ENCODE measurements at places on chromosomes 3 and 15.

GRCh38 chr3:7934362-7934761 lies 567.3 kb upstream of the LMCD1 start:
- no peak for DNase-seq

DNA sequence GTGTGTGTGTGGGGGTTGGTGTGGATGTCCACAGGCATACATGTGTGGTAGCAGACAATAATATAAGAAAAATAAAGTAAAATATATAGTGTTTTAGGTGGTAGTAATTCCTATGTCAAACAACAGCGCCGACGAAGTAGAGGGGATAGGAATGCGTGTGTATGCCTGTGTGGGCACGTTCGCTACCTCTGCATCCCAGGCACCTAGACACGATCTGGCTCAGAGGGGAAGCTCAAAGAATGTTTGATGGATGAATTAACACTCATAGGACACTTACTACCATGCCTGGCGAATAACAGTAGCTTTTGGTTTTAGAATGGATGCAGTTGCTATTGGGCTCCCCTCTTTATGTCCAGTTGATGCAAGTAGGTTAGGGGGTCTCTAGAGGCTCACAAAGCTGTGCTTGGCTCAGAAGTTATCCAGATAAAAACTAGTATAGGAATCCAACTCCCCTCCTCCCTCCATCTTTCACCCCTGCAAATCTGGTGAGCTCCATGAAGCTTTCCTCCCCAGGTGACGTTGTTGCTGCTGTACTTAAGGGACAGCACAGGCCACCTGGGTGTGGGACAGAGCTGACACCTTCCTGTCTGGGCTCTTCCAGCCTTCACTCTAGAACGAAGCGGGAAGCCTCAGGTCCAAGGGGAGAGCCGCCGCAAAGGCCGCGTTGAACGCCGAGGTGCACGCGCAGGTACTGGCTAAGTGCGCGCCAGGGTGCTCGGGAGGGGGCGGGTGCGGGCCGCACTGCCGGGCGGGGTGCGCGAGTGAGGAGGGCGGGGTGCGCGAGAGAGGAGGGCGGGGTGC lies 192.6 kb upstream of the LYSMD4 start:
- peak; percentile 76 for DNase-seq

GRCh38 chr15:89599021-89599420 lies 23.8 kb downstream of the TICRR start:
- DNase-seq, result no peak

DNA sequence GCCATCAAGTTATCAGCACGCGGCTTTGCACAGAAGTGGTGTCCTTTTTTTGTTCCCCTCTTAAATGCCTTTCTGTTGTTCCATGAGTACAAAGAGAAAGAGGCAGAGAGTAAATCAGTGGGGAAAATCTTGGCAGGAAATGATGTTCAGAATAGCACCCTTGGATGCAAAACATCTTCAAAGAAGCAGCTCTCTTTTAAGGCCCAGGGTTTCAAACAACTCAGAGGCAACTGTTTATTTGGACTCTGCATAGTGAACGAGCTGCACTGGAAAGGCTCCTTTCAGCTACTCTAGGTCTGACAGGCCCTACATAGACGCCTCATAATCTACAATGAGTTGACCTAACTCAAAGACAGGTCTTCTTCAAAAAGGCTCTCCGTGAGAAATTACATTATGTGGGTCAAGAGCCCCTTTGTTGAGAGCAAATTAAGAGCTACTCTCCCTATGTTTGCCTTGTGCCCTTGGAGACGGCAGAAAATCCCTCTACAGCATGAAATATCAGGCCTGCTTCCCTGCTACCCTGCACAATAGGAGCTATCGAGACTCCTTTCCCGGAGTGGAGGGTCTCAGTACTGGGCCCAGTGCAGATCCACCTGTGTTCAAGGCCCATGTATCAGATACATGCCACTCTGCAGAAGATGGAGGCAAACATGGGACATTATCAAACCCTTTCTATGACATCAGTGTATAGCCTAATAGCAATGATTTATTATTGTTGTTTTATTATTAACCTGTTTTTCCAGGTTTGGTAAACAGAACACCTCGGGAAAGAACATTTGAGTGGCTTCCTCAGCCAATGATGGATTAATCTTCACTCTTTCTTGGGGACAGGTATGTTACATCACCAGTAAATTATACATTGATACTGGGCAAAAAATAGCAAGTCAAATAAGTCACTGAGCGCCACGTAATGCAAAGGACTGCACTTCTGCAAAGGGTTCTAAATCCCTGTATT lies 53.1 kb downstream of the HEG1 start:
- DNase-seq, result no peak

DNA sequence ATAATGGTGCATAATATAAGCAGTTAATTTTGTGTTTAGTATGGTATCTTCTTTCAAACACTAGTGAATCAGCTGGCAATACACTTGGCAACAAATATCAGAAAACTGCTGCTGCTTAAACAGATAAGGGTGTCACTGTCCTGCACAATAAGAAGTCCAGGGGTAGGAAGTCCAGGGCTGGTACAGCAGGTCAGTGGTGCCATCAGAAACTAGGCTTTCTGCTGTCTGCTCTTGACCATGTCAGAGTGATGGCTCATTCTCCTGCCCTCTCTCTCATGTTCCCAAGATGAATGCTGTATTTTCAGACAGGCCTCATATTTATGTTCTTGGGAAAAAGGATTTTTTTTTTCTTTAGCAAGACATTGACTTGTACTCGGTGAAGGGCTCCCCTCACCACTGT lies 9.2 kb upstream of the GRK7 start:
- DNase-seq, result no peak

GRCh38 chr3:62724503-62724902 lies 150.7 kb downstream of the CADPS start:
- no peak for DNase-seq

GRCh38 chr3:190038050-190038933 lies 82.4 kb downstream of the P3H2 start:
- no peak for DNase-seq

GRCh38 chr3:13411186-13411860 lies 8.8 kb downstream of the NUP210 start:
- no peak for DNase-seq

DNA sequence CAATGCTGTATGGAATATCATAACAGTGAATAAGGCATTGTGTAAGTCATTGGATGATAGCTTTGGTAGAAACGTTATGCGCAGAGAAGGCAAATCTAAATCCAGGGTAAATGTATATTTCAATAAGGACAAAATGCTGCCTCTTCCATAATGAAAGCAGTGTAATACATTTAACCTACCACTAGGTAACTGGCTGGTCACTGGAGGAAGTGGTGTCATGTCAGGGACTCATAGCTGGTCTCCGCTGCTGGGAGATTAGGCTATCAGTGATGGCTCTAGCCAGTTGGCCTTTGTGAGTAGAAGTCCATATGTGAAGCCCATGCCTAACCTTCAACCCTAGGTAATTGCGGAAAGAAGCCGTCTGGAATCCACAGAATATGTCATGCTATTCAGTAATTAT lies 140.9 kb downstream of the NLGN1 start:
- no peak for DNase-seq

DNA sequence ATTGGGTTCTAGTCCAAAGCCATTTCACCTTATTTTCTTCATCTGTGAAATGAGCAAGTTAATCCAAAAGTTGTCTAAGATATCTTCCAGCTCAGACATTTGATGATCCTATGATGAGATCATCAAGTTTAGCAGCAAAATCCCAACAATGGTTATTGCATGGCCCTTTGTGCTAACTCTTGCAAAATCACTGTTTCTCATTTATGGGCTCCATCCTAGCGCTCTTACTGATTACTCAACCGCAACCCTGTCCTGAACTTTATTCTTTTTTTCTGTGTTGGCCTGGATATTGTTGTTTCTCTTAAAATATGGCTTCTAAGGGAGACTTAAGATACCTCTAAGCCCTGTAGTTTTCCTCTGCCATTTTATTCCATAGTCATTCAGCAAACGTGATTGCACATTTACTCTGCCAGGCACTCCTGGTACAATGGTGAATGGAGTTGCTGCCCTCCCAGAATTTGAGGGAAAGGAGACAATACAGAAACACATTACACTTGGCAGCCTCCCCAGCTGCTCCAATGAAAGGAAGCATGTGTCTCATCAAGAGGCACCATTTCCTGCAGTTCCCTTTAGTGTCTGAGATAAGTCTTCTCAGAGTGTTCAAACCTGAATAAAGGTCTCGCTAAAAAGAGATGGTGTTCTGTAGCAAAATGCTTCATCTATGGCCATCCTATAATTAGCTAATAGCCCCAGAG lies 4.4 kb downstream of the GXYLT2 start:
- DNase-seq, result no peak

DNA sequence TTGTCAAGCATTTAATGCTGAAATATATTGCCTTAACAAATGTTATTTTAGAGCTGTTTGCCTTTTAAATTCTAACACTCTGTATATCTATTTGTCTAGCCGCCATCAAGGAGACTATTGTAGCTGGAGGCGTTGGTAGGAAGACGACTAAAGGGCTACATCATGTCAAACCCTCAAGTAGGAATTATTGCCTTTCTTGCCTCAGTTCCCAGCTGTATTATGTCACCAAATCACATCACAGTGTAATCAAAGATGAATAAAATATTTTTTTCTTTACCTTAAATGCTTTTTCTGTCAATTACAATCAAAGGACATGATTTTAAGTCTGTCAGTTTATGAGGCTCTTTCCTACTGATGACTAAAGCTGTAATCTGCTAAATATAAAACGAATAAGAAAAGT lies 233.1 kb downstream of the ZIC4 start:
- DNase-seq, result no peak

DNA sequence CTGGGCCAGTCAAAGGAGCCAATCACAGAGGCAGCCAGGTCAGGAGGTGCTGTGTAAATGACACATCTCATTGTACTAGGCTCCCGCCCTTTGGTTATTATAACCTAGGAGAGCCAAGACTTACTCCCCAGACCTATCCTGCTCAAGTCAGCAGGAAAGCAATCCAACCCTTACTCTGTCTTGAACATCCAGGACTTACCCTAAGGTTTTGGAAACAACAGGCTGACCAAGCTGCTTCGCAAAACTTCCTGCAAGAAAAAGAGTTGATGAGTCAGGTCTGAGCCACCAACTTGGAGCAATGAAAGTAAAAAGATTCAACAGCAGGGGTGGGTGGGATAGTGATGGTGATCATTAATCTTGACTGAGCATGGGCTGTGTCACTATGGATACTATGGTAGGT lies 144.4 kb downstream of the MYLK start:
- DNase-seq, result no peak

DNA sequence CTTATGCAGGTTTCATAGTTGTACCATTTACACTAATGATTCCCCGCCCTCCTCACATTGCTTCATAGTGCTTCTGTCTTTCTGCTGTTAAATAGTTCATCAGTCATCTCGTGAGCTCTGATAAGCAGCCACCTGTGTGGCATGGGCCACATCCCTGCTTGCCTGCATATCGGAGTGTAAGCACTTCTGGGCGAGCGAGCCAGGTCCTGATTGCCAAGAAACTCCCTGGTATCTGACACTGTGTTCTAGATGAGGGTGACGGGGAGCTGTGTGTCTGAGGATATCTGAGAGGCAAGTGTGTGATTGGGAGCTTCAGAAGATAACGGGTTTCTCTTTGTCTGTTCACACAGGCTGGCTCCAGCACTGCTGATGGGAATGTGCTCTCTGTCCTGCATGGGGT lies 130.6 kb downstream of the LRIG1 start:
- DNase-seq, result no peak

DNA sequence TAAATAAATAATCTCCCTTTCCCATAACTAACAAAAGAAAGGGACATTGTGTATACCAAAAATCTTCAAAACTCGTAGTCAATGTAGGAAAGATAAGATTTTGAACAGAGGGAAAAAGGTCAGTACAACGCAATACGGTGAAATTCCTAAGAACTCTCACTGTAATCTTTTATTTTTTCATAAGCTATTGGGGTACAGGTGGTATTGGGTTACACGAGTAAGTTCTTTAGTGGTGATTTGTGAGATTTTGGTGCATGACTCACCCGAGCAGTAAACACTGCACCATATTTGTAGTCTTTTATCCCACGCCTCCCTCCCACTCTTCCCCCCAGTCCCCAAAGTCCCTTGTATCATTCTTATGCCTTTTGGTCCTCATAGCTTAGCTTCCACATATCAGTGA lies 718.0 kb downstream of the TBL1XR1 start:
- no peak for DNase-seq

DNA sequence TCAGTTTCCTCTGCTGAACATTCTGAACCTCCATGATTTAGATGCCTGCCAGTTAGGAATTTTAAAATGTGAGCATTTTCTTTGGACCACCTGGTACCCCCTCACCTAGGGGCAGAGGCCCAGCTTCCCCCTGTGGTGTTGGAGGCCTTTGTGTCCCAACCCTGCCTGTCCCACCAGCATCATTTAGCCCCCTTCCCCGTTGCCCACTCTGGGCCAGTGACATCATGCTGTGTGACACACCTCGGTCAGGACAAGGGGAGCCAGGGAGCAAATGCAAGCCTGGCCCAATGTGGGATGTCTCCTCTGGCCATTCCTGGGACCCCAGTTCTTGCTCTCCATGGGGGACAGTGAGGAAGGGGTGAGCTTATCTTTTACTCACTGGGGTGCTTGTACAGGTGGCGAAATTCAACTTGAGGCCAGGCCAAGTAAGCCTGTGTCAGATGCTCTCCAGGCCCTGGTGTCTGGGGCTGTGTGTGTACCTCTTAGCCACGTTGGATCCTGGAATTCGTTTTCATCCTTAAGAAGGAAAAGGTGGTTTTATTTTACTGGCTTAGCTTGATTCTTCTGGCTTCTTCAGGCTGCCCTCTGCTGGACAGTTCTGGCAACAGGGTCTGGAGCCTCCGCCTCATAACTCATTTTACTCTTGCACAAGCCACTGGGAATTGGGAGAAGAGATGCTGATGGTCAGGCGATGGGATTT lies 49.7 kb upstream of the MYZAP start:
- peak; percentile 57 for DNase-seq

- DNase-seq, result no peak
Observed at GRCh38 chr15:60191016-60191415, 186.9 kb downstream of the FOXB1 start.

- DNase-seq, result no peak
Observed at GRCh38 chr3:20404741-20405100, 218.7 kb upstream of the SGO1 start.

DNA sequence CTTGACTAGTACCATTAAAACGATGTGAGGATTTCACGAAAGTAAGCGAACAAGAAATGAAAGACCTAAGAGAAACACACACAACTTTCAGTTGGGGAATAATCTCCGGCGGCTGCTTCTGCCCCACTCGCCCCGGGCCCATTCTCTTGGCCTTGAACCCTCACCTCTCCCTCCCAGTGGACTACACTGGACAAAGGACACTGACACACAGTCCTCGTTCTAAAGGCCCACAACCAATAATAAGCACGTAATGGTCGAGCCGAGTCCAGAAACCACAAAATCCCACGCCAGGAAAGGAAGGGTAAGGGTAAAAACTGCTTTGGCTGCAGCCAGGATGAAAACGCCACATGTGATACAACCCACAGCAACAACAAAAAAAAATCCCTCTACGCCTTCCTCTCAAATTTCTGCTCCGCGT lies 469 bp downstream of the ZNF770 start:
- DNase-seq, result no peak

GRCh38 chr3:45441584-45442310 lies 53.4 kb downstream of the LARS2 start:
- no peak for DNase-seq

- DNase-seq, result no peak
Observed at GRCh38 chr3:192645437-192645836, 81.9 kb downstream of the FGF12 start.

All from activated T-cell treated with anti-CD3 and anti-CD28 coated beads, Interleukin-2, amount 50 U/mL, for 48 hours (primary cell).